ENCODE measurements at places on chromosomes 2 and 18. TPM values are rescaled to one million over a fixed set of nuclear protein-coding genes. Genes with fewer than 3 reads are reported as not detected.

- no peak for DNase-seq
These were observed 78.8 kb upstream of the CAPN13 start for GRCh38 chr2:30886080-30886479.

- no peak for DNase-seq
These were observed 66.9 kb downstream of the STK39 start for GRCh38 chr2:168180483-168180882.

GRCh38 chr2:172086241-172087206 lies 1.2 kb downstream of the DLX1 start:
- no peak for DNase-seq

- DNase-seq = peak; percentile 70
These were observed 56.0 kb downstream of the TMEM247 start for GRCh38 chr2:46535360-46535759.

- no peak for DNase-seq
These were observed 24.9 kb downstream of the OSBPL6 start for GRCh38 chr2:178219247-178219646.

DNA sequence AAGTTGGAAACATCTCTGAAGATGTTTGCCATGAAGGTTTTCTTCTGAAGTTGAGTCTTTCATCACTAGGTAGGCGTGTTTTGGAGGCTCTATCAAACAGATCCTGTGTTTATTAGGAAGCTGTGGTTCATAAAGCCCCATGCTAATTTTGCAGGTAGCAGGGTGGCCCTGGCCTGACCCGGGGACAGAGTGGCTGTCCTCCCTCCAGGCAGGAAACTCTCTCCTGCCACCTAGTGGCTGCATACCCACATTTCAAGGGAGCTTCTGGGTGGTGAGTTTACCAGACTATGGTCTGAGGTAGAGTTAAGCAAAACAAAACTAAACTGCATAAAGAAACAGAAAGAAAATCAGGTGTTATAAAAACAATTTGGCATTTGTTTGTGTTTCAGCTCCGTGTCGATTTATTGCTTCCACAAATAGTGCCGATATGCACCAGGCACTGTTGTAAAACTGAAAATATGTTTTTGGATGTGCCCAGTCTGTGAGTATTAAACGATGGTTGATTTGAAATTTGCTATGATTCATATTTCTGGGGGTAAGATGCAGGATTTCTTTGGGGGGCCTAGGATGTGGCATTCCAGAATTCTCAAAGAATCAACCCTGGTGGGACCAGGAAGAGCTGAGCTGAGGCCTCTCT lies 26.0 kb upstream of the IL37 start:
- DNase-seq = peak; percentile 68

DNA sequence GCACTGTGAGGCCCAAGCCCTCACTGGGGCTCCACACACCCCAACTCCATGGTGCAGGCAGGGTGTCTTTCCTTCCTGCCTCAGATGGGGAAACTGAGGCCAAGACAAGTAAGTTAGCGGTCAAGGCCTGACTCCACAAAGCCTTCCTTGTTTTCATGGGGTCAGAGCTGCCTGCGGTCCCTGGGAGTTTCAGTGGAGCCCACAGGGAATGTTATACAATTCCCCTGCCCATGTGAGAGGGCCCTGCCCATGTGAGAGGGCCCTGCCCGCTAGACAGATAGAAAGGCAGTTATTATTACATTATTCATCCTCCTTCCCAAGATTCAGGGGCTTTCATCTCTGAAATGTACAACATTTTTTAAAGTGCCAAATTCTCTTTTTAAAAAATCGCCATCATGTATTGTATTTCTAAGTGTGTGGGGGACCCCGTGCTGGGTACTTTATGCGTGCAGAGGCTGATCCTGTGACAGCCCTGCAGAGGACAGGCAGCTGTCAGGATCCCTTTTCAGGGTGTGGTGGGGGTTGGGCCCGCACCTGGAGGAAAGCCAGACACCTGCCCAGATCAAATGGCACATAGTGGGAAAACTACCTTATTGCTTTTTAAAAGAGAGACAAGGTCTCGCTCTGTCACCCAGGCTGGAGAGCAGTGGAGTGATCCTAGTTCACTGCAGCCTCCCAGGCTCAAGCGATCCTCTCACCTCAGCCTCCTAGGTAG lies 23.4 kb downstream of the FBLN7 start:
- DNase-seq = no peak

GRCh38 chr2:234334756-234335155 lies 162.1 kb downstream of the ARL4C start:
- DNase-seq = no peak

DNA sequence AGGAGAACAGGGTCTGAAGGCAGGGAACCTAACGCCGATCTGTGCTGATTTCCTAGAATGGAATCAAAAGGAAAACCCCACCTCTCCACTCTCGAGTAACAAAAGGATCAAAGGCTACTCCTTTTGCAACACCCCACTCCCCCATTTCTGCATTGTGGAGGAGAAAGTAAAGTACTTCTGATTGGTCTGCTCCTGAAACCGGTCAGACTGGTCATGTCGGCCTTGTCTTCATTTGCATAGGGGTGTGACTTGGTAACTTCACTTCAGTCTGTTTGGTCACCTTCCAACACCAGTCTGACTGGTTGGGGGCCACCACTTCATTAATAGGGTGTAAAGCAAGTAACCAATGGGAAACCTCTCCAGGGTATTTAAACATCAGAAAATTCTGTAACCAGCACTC lies 771.9 kb downstream of the ERBB4 start:
- no peak for DNase-seq

- DNase-seq = no peak
These were observed 6.7 kb upstream of the SALL3 start for GRCh38 chr18:78972930-78973331.

DNA sequence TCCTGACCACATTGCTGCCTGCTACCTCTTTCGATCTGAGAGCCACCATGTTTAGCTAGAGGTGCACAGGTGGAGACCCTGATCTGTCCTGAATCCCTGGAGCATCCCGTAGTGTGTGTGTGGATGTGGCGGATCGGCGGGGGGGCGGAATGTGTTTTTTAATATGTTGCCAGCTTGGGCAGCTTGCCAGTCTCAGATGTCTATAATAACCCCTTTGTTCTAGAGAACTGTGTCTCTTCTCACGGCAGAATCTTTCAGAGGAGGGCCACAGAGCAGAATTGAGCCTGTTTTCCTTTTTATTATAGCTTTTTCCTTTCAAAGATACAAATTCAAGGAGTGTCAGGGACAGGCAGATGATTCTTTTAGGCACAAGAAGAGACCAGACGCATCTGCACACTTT lies 934.1 kb upstream of the KLHL29 start:
- no peak for DNase-seq

DNA sequence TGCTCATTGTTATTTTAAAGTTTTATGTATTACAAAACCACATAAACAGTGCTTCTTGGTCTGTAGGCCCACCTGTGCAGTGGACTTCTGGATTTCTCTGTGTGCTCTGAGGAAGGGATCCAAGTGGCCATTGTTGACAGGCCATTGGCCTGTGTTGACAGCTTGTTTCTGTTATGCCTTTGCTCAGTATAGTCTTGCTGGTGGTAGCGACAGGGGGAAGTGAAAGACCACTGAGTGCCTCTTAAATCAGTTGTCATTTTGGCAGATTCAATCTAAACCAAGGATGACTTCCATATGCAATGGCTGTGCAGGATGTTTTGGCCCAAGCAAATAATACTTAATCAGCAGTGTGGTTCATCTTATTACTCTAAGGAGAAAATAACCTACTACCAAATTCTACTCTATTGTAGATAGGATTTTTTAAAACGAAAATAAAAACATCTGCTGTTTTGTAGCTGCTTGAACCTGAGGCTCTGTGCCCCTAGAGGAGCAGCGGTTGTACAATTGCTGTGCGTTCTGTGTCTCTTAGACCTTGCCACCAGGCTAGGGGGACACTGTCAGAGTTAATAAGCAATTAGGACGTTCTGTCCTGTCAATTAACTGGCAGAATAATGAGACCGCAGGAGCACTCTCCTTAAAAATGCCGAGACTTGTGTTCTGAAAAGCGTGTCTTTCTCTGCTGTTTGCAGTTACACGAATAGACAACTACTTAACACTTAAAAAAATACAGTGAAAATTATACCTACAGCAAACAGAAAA lies 108.2 kb downstream of the RHBDD1 start:
- DNase-seq = no peak

DNA sequence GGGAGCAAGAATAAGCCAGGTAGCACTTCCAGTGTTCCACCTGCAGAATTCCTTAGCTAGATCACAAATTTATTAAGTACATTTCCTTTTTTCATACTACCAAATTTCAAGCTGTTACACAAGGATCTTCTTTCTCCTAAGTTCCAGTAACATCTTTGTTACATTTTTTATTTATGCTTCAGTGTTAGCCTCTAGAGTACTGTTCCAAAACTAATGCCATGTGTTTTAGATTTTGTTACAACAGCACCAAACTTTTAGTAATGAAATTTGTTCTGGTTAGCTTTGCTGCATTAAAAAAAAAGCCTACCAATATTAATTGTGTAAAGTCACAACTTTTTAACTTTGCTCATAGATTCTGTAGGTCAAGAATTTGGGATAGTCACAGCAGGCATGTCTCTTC lies 161.1 kb downstream of the CAMKMT start:
- DNase-seq = no peak

DNA sequence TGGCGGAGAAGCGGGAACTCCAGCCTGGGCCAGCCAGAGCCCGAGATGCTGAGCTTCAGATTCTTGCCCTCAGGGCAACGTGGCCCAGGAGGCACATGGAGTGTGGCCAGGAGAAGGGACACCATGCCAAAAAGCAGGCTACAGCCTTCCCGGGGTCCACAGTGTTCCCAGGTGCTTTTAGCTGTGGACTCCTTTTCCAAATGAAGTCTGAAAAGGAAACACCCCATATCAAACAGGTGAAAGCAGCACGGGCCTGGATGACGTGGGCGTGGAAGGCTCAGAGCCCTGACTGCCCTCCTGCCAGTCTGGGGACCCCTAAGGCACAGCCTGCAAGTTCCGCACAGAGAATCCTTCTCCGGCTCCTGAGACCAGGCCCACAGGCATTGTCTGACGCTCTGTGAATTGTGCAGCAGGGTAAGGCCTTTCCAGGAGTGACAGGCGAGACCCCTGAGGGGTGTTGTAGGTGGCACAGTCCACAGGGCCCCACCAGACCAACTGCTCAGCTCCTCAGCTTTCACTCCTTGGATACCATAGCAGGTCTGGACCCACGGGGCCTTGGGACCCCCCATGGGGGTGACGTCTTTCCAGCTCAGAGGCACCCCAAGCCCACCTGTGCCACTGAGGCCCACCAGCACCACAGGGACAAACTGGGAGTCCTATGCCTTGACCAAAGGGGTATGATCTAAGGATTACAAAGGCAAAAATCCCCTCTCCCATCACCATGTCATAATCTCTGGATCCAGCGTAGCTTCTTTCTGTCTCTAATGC lies 69.6 kb upstream of the RAB6C start:
- DNase-seq = no peak

GRCh38 chr2:150327564-150328489 lies 159.6 kb downstream of the RND3 start:
- no peak for DNase-seq

- no peak for DNase-seq
These were observed 120.8 kb downstream of the MCFD2 start for GRCh38 chr2:46794693-46795317.

DNA sequence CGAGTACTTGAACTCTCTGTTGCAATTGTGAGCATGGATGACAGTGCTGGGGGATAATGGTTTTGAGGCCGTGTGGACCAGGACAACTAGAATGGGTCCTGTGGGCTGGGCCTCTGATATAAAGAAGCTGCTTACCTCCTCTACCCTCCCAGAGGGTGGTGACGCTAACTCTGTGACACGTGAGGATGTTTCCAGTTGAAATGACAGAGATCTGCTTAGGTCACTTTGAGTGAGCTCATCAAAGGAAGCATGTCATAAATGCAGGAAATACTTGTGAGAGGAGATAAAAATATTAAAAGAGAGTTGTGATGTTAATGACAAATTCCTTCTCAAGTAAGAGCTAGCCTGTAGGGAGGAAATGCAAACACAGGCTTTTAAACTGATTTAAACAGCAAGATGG lies 16.4 kb downstream of the RMC1 start:
- no peak for DNase-seq

- no peak for DNase-seq
These were observed 47.1 kb downstream of the SPTBN1 start for GRCh38 chr2:54503192-54503591.

DNA sequence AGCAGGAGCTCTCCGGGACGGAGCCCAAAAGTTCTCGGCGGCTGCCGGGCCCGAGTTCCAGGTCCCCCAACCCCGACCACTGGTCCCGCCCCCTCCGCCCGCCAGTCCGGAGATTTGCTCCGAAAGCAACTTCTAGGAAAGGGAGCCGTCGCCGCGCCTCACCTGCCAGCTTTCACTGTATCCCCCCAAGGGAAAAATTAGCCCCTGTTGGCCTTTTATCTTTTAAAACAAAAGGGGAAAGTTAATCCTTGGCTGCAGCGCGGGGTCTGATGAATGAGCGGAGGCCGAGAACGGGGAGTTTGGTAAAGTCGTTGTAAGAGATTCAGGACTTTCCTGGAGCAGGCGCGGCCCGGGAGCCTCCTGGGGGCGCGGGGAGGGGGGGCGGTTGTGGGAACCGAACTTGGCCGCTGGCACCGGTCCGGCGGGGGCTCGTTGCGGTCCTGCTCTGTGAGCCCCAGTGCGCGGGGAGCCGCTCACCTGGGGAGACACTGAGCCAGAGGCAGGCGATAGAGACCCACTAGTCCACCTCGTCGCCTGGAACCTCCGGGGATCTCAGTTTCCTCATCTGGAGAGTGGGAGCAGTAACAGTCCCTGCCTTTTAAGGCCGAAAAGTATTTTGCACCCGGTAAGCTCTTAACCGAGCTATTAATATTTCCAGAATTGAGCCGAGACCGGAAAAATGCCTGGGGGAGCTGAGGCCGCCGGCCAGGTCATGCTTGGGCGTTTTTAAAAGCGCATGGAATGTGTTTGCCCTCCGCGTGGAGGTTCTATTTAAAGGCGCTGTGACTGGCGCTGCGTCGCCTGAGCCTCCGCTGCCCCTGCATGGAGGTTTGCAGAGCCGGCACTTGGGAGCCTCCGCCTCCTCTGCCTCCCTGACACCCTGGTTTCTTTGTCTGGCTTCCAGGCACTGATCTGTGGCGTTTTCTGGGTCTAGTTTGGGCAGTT lies 1.1 kb downstream of the EFHD1 start:
- DNase-seq = no peak

Gene RUFY4
- total RNA-seq = 1.8 TPM

Gene ACTR3
- total RNA-seq = 352 TPM

Gene FAM168B
- total RNA-seq = 65.3 TPM

Gene REG3A
- total RNA-seq = not detected

Gene ALPP
- total RNA-seq = not detected

Gene TDRD15
- total RNA-seq = 0.33 TPM

Gene TMEM37
- not detected for total RNA-seq

Gene NEU2
- total RNA-seq = not detected

Measured in natural killer cell (primary cell).